Endodermal cell (in vitro differentiated cells): ENCODE measurements at places on chromosomes 16 and 17.
A peak's percentile ranks its signal among the peaks of the same experiment; 100 is the strongest.

DNA sequence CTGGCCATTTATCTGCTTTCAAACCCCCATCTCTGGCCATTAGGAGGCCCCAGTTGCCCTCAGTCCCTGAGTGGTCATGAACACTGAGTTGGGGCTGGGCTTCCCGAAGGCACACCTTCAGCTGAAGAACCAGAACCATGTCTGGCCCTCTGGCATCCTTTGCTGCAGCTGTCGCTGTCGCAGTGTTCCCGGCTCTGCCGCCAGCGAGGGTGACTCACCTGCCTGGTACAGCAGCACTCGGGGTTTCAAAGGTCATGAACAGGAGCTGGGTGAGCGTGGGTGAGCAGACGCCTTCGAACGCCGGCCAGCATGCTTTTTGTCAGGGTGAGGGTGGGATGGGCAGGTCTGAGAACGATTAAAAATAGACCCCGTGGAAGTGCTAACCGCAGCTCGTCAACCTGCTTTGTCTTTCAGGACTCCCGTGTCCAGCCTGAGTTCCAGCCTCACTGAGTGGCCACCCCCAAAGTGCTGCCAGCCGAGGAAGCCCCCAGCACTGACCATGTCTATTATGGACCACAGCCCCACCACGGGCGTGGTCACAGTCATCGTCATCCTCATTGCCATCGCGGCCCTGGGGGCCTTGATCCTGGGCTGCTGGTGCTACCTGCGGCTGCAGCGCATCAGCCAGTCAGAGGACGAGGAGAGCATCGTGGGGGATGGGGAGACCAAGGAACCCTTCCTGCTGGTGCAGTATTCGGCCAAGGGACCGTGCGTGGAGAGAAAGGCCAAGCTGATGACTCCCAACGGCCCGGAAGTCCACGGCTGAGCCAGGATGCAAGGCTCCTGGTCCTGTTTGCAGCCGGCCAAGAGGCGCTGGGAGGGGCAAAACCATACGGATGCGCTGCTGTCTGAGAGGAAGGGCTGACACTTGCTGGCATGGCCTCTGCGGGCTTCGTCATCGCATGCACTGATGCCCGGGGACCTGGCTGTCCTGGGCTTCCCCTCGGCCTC lies 7.6 kb downstream of the SNN start:
- DNase-seq, result peak; percentile 70

- peak; percentile 96 for DNase-seq
These were observed 54.4 kb upstream of the RCVRN start for GRCh38 chr17:9959377-9959981.

DNA sequence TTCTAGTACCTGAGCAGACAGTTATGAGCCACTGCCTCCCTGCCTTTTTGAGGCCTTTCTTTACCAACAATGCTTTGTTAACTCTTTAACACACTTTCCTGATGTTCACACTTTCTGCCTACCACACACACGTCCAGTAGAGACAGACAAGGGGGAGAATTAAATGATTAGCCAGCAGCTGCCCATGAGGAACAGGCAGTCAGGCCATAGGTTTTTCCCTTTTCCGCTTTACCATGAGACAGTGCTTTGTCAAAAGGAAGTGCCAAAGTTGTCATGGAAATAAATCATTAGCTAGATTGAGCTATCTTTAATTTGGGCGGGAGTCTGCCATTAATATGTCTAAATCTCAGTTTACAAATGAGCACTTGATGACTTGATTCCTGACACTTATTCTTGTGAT lies 102.1 kb downstream of the PITPNC1 start:
- DNase-seq, result peak; percentile 33

GRCh38 chr16:76656994-76657393 lies 379.8 kb downstream of the CNTNAP4 start:
- no peak for DNase-seq

DNA sequence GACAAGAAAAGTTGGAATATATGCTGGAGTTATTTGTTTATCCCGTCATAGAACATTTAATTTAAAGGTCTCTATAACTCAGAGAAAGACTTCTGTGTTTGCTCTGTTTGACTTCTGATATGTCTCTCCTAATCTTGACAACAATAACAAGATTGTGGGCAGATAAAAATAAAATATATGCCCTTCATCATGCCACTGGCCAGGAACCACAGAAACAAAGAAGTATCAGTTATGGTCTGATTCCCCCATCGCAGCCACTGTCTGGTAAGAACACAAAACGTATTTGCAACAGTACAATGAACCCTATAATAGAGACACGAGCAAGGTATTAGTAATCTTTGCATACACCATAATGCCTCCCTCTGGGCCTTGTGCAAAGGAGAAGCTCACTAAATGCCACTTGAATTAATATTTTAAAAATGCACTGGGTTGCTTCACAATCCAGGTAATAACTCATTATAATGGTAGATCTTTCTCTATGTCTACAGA lies 1498.3 kb downstream of the CDH11 start:
- no peak for DNase-seq

GRCh38 chr16:3482659-3483241 lies 12.5 kb downstream of the C16orf90 start:
- peak; percentile 45 for DNase-seq

DNA sequence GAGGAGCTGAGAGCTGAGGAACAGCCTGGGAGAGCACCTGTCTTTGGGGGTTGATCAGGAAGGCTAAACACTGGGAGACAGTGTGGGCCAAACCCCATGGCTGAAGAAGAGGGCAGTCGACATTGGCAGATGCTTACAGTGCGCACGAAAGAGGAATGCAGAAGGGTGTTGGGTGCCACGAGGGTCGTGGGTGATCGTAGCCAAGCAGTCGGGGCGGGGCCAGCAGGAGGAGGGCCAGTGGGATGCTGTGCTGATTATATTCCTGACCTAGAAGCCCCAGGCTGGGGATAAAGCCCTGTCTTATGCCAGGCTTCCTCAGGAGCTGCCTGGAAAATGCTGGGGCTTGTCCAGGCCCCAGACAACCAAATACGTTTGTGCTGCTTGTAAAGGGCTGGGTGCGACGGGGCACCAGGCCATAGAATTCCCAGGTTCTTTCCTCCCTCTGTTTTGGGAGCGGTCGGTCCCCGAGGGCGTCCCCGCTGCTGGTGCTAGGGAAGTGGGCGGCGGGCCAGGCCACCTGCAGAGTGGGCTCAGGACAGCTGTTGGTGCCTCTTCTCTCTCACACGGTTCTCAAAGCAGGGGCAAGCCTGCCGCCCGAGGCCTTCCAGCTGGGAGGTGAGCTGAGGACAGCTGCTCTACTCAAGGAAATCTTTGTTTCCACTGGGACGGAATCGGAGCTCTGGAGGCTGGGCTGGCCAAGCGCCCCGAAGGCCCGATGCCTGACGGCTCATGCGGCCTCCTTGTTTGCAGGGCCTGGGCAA lies 10.0 kb downstream of the C1QTNF1 start:
- peak; percentile 45 for DNase-seq

DNA sequence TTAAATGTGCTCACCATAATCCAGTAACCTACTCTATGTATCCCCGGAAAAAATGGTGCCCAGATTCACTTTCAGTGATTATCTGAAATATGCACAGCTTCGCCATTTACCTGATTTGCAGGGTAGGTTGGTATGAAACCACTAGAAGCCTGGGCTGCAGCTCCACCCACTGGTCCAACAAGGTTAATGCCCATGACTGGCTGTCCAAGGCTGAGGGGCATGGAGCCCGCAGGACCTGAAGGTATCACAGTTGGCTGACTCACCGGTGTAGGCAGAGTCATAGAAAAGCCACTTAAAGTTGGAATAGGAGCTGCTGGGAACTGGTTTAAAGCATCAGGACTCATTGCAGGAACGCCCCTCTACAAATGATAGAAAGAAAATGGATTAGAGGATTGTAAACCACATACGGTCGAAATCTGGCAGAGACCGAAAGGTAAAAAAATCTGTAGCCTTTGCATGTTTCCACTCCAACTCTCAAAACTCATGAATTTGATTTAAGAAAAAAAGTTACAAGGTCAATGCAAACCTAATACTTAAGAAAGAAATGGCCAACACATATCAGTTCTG lies 38.6 kb downstream of the SYNRG start:
- DNase-seq, result peak; percentile 92

GRCh38 chr16:88533381-88533917 lies 36.8 kb upstream of the ZC3H18 start:
- peak; percentile 80 for DNase-seq

DNA sequence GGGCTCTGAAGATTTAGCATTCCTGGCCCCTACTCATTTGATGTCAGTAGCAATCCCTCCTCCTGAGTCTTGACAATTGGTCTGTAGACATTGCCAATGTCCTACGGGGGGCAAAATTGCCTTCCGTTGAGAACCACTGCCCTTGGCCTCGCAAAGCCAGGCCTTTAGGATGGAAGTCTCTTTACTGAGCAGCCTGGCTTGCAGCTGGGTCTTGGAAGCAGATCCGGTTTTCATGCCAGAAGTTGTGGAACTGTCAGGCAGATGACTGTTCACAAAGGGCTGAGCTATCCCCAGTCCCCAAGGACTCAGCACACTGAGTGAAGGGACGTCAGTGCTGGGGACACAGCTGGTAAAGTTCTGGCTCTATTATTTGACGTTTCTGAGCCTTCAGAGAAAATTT lies 83.2 kb downstream of the WSCD1 start:
- no peak for DNase-seq
